ENCODE measurements at places on chromosomes 5 and 9. TPM values are rescaled to one million over a fixed set of nuclear protein-coding genes. Genes with fewer than 3 reads are reported as not detected.

DNA sequence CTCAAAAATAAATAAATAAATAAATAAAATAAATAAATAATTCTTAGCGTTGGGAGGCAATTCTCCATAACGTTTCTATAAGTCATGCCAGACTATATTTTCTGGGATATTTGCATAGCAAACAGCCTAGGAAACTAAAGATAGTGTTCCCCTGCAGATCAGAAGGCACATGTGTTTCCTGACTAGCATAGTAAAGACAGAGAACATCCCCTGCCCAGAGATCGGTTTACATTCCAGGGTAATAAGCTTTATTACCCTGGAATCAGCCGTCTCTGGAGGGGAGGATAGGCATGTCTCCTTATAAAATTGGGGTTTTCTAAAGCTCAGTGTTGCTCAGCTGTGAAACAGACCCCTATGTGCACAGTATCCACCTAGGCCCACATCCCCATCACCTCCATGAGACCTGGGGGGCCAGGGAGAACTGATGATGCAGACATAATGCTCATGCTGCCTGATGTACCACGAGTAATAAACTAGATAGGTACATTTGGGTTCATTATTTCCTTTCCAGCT, 36.9 kb upstream of the IFNK start:
- DNase-seq, result no peak

DNA sequence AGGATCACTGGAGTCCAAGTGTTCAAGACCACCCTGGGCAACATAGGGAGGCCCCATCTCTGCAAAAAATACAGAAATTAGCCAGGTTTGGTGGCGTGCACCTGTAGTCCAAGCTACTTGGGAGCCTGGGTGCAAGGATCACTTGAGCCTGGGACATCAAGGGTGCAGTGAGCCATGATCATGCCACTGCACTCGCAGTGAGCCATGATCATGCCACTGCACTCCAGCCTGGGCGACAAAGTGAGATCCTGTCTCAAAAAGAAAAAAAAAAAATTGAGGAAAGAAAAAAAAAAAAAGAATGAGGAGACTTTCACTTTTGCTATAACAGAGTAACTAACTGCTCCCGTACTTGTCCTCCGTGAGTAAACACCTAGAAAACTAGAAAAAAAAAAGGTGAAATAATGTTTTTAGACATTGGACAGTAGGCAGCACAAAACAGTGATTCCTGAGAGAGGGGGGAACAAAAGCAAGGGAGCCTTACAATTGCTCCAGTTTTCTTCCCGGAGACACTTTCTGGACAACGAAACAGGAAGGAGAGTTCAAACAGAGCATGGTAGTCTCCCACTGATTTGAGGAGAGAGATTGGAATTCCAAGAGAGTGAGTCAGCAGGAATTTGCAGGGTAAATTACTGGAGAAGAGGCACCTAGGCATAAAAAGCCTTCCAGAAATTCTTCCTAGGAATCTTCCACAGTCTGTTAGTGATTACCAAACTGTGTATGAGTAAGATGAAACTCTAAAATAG, 6.9 kb upstream of the ZBTB5 start:
- peak; percentile 97 for DNase-seq

GRCh38 chr5:53099546-53099945, 10.0 kb downstream of the MOCS2 start:
- peak; percentile 38 for DNase-seq

DNA sequence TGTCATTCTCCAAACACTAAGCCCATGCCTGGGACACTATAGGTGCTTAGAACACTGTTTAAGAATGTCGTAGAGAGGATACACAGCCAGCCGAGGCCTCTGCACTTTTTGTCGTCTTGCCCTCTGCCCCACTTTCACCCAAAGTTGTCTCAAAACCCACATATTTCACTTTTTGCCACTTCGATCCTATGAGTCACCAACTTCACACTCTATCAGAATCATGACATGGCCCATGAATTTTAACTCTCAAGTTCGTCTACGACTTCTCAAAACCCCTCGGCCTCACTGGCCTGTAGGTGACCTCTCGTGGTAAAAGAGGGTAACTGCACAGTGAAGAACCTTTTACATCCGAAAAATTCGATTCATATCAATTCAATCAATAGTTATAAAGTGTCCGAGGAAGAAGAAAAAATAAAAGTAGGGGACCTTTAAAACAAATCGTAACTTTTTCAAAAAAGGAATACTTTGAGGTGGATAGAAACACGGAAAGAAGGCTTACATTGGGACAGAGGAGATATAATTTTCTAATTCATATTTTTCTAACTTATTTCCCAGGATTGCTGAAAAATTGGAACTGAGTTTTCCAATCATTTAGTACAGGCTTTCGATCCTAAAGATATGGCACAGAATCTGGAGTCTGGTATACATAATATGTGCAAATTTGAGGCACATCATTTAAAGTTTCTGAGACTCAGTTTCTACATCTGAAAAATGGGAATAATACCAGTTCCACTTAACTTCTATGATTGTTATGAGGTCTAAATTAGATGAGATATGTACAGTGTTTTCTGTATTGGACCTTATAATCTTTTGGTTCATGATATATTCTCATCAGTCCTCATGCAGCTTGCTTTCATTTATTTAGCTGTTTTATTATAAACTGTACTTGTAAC, 122.6 kb downstream of the APBA1 start:
- DNase-seq, result peak; percentile 58

GRCh38 chr9:119137479-119137878, 231.8 kb downstream of the BRINP1 start:
- no peak for DNase-seq

GRCh38 chr5:179974946-179975712, 67.4 kb upstream of the TBC1D9B start:
- DNase-seq, result no peak

DNA sequence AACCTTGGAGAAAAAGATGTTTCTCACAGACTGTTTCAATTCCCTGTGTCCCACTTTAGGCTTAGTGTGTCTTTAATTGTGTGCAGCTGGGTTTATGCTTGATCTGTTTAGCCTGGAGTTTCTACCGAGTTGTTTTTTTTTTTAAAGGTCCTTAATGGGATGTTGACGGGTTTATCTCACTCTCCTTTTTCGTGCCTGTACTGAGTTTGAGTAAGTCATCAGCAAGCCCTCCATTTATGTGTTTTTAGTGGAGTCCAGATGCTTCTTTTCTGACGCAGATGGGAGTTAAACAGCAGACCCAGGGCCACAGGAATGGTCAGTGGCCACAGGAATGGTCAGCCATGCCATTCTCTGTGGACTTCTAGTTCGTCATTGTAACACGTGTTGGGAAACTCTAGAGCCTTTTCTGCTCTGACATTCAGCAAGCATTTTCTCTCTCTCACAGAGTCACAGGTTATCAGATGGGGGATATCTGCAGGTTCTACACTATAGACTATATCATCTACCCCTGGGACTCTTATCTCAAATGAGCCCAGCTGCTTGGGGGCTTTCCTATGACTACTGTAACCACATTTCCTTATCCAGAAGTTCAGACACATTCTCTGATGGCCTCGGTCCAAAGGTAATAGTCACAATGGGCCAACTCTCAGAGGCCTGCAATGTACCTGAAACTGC, 190.5 kb downstream of the TTLL11 start:
- DNase-seq, result peak; percentile 100

DNA sequence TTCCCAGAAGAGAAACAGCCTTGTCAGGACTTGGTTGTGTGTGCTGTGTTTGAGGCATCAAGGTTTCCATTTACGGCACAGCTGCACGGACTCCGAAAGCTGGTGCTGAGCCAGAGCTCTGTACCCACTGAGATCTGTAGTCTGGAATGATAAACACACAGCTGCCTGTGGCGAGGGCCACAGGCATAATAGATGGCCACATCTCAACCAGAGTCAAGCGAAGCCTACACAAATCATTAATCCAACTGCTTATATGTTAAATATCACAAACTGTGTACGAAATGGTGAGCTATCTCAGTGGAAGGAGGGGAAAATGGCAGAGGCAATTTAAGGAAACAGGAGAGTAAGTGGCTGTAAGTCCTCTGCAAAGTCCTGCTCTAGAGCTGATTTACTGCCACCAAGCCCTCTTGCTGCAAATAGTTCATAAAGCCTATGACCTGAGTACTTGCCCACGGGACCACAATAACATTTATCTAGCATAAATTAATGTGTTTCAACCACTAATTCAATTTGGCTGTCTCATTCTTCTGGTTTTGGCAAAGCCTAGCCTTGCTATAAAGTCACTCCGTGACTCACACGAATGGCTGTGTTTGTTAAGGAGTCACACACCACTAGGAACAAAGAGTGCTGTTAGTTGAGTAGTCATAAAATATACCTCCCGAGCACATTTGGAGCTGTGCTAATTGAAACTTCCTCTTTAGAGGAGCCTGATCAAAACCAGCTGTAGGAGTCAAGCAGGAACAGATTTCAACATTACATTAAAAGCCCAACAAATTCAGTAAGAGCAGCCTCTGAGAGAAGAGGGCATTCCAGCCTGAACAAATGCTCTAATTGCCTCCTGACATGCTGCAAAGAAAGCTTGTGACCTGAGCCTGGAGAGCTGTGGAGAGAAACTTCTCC, 738.6 kb upstream of the ZNF608 start:
- peak; percentile 100 for DNase-seq

- no peak for DNase-seq
Observed at GRCh38 chr5:115577329-115577728, 24.9 kb downstream of the TICAM2 start.

- DNase-seq, result no peak
Observed at GRCh38 chr9:1140057-1140456, 89.9 kb downstream of the DMRT2 start.

- DNase-seq, result no peak
Observed at GRCh38 chr9:93774331-93775102, 180.6 kb downstream of the BARX1 start.

- peak; percentile 52 for DNase-seq
Observed at GRCh38 chr5:149549461-149550267, 1.6 kb downstream of the CSNK1A1 start.

- DNase-seq, result no peak
Observed at GRCh38 chr9:127116957-127117356, 5.5 kb downstream of the ANGPTL2 start.

DNA sequence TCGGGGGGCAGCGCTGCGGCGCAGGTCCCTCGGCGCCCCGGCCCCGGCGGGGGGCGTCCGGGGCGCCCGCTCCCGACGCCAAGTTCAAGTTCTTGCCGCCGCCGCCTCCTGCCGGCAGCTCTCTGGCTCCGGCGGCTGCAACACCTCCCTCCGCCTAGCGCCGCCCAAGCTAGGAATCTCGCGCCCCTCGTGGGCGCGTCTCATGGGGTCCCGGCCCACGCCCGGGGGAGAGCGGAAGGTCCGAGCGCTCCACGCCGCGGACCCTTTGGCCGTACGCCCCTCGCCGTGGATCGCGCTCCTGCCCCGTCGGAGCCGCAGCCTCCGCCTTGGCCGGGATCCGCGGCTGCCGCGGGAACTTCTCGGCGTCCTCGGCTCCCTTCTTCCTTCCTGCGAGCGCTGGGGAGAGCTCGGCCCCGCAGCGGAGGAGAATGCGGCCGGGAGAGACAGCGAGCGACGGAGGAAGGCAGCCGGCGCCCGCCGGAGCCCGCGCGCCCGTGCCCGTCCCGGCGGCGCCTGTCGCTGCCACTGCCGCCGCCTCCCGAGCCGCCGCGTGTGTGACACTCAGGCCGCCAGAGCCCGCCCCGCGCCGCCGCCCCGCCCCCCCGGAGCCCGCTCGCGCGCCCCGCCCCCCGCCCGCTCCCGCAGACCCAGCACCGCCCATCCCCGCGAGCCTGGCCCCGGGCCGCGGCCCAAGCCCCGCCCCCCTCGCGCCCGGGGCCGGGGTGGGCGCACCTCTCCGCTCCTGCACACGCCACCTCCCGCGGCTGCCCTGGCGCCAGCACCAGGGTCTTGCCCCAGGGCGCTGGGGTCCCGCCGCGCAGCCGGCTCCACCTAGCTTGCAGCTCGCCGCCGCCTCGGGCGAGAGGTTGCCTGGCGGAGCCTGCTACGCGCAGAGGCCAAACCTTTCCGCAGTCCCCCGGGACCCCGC, at the start of gene SHB:
TSS of gene SHB (minus strand) at position 527 of the 928 bp plus-strand sequence. CDS start 582 bp downstream, outside the sequence.
- peak; percentile 62 for DNase-seq

GRCh38 chr5:36181774-36182173, 29.9 kb downstream of the SKP2 start:
- DNase-seq, result no peak

DNA sequence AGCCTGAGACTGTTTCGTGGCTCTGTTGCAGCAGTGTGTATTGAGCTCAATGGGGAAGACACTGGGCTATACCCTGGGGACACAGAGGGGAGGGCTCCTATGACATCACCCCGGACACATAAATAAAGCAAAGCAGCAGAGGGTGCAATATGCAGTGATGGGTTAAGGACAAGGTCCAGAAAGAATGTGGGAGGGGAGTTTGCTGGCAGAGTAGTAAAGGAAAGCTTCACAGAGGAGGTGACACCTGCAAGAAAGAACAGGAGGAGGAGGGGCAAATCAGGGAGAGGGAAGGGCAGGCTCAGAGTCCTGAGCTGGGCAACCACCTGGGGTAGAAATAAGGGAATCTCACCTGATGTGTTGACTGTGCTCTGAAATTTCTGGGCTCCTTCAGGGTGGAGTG, 35.3 kb upstream of the CDKN2AIPNL start:
- DNase-seq, result no peak

- DNase-seq, result no peak
Observed at GRCh38 chr5:93574491-93575305, 6.3 kb downstream of the NR2F1-AS1 start.

GRCh38 chr9:93699650-93700049, 123.3 kb downstream of the PHF2 start:
- no peak for DNase-seq

DNA sequence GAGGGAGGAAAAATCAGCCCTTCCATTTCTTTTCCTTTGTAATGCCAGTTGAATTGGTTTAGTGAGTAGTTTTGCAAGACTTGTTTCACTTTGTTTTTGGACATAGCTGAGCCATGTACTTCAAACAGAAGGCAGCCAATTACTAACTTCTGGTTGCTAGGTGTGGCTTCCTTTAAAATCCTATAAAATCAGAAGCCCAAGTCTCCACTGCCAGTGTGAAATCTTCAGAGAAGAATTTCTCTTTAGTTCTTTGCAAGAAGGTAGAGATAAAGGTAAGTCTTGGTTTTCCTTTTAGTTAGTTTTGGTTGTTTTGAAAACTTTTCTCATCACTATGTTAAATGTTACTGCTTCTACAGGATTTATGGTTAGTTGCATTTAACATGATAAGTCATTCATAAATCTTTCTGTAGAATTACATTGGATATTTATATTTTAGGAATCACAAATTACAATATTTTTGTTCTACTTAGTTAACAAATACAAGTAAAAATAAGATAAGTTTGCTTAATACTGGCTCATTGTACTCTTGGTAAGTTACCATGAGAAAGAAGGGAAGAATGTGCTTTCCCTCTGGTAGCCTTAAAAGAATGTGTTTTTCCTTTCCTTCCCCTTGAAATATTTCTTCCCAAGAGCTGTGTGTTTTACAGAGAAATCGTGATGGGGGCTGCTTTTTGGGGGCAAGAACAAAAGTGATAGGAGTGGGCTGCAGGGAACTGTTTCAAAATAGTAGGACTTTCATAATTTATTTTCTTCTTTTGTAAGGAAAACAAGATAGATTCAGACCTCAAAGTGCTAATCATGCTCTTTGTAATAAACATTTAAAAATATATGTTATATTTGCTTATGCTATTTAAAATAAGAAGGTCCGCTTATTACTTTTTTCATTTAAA, at the start of gene ANXA1:
TSS of gene ANXA1 (plus strand) at position 213 of the 890 bp plus-strand sequence. CDS start 6,671 bp downstream, outside the sequence.
- peak; percentile 95 for DNase-seq

TMEM252 gene
- polyA plus RNA-seq, result not detected

SV2C gene
- polyA plus RNA-seq, result not detected

SLIT3 gene
- polyA plus RNA-seq, result 1.6 TPM

ALDH1B1 gene
- 22.6 TPM for polyA plus RNA-seq

PCDHGC4 gene
- 0.48 TPM for polyA plus RNA-seq

TMEM232 gene
- 0.87 TPM for polyA plus RNA-seq

OR1Q1 gene
- 0.17 TPM for polyA plus RNA-seq

MEIKIN gene
- polyA plus RNA-seq, result not detected

All from fibroblast of lung (primary cell).